Stomach (tissue), 19 donors: ENCODE measurements at places on chromosomes 12 and 14.

DNA sequence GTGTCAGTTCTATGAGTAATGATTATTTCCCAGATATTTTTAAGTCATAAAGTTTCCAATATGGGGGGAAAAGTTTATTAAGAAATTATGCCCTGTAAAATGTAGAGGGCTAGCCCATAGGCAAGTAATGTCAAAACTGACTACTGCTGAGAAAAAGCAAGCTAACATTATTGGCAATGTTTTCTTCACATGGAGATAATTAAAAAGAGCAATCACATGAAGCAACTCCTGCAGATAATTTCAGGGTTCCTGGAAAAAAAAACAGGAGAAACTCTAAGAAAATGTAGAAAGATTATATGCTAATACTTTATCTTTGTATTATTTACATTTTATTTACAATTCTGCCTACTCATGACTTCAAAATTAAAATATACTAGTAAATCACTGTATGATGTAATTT, 39.8 kb downstream of the PPP1R12A start:
- no peak for DNase-seq

DNA sequence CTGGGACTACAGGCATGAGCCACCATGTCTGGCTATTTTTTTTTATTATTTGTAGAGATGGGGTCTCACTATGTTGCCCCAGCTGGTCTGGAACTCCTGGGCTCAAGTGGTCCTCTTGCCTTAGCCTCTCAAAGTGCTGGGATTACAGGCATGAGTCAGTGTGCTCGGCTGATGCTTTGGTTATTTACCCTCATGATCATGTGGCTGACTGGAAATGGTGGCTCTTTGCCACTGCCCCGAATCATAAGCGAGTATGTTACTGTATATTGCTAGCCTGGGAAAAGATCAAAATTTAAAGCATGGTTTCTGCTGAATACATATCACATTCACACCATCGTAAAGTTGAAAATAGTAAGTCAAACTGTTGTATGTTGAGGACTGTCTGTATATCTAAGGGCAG, 101.1 kb downstream of the RGS6 start:
- DNase-seq: no peak

DNA sequence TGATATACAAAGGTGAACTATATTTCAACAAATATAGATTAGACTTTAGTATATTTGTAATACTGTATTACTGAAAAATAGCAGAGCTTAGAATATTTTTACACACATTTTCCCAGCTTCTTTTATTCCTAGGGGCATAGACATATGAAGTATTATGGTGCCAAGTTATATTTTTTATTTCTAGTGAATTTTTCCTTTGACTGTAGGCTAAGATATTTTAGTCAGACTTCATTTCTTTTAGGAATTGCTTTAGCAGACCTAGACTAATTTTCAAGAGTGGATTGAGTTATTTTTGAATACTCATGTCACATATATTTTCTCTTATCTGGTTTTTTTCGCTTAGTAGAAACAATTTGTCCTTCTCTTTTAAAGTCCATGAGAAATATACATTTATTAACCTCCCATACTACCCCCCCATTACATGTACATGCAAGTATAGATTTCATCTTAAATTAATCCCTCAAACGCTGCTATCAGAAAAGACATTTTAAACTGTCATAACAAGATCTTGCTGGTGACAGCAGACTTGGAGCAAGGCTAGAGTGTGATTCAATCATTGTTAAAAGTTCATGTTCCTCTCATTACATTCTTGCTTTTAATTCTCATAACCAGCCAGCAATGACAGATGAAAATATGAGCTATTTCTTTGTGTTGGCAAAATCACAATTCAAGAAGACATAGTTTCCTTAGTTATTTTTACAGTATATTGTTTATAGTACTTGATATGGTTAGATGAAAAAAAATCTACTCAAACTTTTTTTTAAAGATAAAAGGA, 456.1 kb downstream of the AEBP2 start:
- DNase-seq: no peak

DNA sequence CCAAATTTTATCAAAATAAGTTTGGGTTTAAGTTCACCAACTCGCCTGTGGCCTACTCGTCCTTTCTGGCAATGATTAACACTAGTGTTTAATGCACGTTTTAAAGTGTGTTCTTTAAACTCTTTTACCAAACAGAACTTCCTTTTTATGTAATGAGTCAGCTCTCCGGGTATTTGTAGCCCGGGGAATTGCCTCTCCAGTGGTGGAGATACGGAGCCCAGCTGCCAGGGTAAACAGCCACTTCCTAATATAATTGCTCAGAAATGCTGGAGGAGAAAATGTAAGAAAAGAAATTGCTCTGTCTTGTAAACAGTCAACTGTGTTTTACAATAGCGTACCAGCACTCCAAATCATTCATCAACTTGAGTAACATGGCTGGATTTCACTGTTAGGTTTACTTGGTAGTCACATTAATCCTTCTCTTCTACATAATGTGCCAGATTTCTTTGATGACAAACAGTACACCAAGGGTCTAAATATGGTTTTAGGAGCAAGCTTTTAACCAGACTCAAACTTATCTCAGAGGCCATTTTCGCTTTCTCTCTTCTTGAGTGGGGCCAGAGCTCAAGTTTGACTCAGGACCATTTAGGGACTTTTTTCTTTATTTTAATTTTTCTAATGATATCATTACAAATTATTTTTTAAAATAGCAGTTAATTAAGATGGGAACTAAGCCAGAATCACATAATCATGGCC, 101.2 kb upstream of the SLC38A2 start:
- peak; percentile 83 for DNase-seq
